ENCODE measurements at places on chromosomes 6 and 20.

DNA sequence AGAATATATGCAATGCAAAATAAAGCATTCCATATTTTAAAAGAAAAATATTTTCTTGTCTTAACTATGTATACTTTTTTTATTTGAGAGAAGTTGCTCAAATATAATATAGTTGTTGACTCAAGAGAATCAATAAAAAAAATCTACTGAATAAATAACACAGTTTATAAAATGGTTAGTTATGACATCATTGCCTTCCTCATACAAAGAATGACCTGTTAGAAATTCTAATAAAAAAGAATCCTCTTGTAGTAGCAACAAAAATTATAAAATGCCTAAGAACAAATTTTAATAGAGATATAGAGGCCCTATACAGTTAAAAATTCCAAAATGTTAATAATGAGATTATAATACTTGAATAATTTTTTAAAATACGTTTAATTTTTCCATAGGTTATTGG lies 96.5 kb upstream of the AHI1 start:
- DNase-seq = no peak

- no peak for DNase-seq
Observed at GRCh38 chr6:162538643-162539064, 188.9 kb downstream of the PRKN start.

GRCh38 chr20:20371083-20371482 lies 3.2 kb downstream of the INSM1 start:
- no peak for DNase-seq

DNA sequence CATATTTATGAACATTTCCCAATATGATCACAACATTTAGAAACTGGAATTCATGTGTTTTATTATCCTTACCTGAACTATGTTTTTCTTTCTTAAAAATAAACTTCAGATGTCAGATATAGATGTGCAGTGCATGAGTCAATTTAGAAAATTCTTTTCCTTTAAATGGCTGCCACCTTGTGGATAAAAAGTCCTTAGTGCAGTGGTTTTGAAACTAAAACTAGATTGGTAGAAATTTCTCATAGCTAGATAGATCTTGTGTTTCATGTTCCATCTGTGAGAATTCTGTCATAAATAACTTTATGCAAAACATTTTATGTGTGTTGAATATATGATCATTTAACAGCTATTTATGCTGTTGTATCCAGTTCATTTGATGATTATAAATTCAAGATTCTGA lies 134.9 kb downstream of the KLHL32 start:
- peak; percentile 50 for DNase-seq

DNA sequence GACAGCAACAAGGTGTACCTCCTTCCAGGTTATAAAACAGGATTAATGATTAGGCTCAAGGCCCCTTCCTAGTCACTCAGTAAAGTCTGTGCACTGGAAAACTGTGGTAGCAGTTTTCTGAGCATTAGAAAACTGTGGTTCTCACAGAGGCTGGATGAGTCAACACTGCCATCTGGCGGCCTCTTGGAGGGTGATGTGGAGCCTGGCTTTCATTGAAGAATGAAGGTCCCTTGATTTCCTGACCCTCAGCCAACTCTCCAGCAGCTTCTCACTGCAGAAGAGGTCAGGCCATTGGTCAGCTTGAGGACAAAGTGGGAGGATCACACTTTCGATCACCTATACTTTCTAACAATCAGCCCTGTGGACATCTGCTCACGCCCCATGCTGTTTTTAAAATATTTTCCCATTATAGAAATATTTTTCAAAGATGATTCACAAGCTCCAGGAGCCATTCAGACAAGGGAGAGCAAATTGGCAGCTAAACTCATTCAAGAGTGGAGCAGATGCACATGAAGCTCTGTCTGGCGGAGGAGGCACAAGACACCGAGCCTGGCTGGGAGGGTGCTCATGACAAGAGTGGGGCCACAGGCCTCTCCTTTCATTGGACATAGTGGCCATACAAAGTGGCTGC lies 23.2 kb downstream of the PSMB1 start:
- DNase-seq = peak; percentile 67

GRCh38 chr6:611928-612327 lies 45.0 kb downstream of the HUS1B start:
- no peak for DNase-seq

- DNase-seq = no peak
Observed at GRCh38 chr6:15389084-15389764, 143.4 kb downstream of the JARID2 start.

DNA sequence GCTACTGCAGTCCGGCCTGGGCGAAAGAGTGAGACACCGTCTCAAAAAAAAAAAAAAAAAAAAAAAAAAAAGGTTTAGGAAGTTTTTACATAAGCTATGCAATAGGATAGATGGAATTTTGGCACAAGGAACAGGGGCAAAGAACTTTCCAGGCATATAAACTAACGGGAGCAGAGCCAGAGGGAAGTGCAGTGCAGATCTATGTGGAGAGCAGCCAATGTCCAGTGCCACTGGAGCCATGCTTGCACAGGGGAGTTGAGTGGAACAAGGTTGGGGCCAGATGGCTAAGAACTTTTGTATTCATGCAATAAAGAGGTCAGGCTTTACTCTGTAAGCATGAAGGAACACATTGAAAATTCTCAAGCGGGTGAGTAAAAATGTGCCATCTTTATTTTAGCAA lies 10.8 kb downstream of the SLC17A2 start:
- DNase-seq = no peak
